ENCODE measurements at places on chromosomes 16 and 17. TPM values are rescaled to one million over a fixed set of nuclear protein-coding genes. Genes with fewer than 3 reads are reported as not detected.

GRCh38 chr17:50055426-50056216 is at the start of gene ITGA3:
Gene ITGA3, plus strand, starts transcription at chr17:50056110. Its CDS starts 330 bp downstream, at chr17:50056440.
- DNase-seq, result peak; percentile 95

- DNase-seq, result no peak
Observed at GRCh38 chr17:47717261-47717697, 15.8 kb upstream of the TBX21 start.

DNA sequence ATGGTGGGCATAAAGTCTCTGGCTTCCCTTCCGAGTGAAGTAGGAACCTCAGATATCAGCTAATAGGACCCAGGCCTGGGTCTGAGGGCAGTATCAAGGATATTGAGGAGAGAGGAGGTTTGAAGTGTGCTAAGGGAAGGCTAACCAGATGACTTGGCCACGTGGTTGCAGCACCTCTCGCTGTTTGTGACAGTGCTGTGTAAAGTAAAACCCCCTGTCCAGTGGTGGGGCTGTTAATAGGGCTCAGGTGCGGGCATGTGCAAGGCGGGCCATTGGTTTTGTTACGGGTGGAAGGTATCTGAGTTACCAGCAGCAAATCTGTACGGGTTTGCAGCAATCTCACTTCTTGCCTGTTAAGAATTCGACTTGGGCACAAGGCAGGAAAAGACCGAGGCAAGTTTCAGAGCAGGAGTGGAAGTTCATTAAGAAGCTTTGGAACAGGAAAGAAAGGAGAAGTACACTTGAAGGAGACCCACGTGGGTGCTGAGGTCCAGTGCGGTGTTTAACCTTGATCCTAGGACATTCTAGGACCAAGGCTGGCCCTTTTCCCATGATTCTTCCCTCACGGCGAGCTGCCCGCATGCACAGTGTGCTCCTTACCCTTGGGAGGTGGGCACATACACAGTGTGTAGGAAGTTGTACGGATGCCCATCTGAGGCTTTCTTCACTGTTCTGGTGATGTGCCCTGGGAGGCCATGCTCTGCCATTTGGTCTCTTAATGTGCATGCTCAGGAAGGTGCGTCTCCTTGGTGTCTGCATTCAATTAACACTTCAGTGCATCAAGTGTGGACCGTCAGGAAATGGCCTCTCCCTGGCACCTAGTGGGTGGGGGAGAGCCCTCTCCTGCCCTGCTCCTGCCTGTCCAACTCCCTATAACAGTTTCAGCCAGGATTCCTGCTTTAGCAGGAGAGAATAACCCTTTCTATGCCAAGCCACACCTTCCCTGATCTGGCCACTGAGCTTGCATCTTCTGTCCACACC is 20.3 kb downstream of the SGF29 start:
- DNase-seq, result no peak

The CRYM gene
- total RNA-seq, result not detected

The TNFSF12 gene
- 0.33 TPM for total RNA-seq

The MPDU1 gene
- total RNA-seq, result 121 TPM

Data from MG63 (cell line).